ENCODE measurements at places on chromosomes 1 and 21. TPM values are rescaled to one million over a fixed set of nuclear protein-coding genes. Genes with fewer than 3 reads are reported as not detected.

The TADA1 gene
- 12.9 TPM for total RNA-seq

DNA sequence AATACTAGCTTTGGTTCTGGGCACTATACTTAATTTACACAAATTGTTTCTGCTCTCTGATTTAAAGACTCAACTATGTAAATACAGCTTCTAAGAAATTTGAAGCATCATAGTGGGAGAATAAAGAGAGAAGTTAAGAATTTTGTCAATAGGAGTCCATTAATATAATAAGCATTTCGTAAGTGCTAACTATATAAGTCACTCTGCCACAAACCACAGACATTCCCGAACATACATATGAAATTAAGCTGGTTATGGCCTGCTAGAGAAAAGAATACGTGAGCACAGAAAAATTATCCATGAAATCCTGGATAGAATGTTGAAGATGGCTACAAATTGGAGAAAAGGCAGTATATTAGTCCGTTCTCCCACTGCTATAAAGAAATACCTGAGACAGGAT lies 526.2 kb downstream of the MRPL39 start:
- DNase-seq, result no peak

The NTNG1 gene
- 3.7 TPM for total RNA-seq

The CYP4A11 gene
- total RNA-seq, result not detected

DNA sequence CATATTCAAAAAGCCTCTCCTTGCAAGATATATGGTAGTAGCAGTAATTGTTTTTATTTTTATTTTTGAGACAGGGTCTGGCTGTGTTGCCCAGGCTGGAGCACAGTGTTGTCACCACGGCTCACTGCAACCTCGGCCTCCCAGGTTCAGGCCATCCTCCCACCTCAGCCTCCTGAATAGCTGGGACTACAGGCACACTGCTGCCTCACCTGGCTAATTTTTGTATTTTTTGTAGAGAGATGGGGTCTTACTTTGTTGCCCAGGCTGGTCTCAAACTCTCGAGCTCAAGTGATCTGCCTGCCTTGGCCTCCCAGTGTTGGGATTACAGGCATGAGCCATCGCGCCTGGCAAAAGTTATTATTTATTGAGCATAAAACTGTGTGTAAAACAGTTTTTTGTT lies 38.4 kb downstream of the SLC66A1 start:
- DNase-seq, result no peak

GRCh38 chr21:46135782-46136395 lies 19.5 kb downstream of the FTCD start:
- no peak for DNase-seq

DNA sequence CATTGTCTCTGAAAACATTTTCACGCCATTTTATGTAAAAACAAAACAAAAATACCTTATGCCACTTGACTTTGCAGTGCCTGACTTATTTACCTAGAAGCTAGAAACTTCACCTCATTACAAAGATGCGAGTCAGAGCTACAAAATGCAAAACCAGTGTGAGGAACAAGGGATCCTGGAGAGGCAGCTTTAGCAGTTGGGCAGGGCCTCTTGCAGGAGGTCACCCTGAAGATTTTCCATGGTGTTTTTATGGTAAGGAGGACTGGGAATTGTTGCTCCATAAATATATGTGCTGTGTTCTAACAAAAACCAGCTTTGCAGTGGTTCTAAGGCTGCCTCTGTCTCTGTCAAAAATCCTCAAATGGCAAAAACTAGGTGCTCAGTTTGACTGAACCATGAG lies 36.4 kb upstream of the TARBP1 start:
- no peak for DNase-seq

GRCh38 chr1:88101041-88101440 lies 583.0 kb upstream of the PKN2 start:
- no peak for DNase-seq

- no peak for DNase-seq
Observed at GRCh38 chr1:206723805-206724472, 39.2 kb downstream of the MAPKAPK2 start.

GRCh38 chr1:198935306-198935921 lies 296.6 kb downstream of the PTPRC start:
- peak; percentile 63 for DNase-seq

DNA sequence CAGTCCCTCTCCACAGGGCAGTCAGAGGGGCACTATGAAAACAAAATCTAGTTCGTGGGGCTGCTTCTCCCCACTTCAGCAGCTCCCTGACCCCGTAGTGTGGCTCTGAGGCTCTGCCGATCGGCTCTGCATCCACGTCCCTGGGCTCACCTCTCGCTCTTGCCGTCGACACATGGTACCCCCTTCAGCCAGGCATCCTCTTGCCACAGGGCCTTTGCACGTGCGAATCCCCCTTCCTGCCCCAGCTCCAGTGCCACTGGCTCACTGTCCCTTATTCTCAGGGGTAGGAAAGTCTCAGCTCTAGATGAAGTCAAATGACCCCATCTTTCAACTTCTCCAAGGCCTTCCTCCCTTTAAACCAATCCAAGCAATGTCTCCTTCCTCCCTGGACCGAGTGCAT lies 72.7 kb downstream of the KLHDC7A start:
- no peak for DNase-seq

GRCh38 chr1:31897526-31898100 lies 40.6 kb downstream of the PTP4A2 start:
- DNase-seq, result no peak

The RHOC gene
- 21.0 TPM for total RNA-seq

DNA sequence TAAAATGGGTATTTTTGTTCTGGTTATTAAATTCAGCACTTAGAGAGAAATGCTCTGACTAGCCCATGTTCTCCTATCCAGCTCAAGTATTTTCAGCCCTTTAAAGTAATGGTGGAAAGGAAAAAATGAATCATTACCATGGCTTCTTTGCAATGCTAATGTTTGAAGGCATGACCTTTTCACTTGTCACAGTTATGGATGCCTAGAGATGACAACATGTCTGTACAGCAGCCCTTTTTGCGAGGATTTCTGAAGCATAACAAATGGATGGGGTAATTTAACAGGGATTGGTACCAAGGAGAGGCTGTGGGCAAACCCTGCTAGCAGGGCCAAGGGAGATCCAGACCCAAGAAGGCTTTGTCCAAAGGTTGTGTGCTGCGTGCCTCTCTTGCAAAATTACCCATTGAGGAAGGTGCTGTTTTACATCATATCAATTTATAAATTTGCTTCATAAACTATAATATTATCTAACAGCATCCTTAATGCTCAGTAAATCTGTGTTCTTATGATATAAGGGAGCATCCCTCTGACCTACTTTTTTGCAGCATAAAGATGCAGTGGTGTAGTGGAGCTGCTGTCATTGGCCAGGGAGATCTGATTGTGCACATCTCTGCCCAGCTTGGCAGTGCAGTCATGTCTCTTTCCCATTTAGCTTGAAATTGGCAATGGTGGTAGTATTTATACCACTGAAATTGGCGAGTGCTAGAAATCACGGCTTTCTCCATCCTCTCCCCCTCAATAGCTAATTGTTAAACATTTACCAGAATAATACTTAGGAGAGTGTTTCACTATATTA lies 327.1 kb downstream of the PCP4 start:
- no peak for DNase-seq

DNA sequence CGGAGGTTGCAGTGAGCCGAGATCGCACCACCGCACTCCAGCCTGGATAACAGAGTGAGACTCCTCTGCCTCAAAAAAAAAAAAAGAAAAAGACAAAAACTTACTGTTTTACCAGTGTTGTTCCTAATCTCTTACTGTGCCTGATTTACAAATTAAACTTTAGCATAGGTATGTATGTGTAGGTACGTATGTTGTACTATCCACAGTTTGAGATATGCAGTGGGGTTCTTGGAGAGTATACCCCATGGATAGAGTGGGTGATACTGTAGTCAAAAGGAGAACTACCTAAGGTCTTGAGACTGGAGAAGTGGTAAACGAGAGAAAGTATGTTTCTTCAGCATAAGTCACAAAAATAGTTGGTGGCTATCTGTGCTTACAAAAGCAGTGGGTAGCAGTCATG lies 38.6 kb downstream of the RNF11 start:
- DNase-seq, result no peak

DNA sequence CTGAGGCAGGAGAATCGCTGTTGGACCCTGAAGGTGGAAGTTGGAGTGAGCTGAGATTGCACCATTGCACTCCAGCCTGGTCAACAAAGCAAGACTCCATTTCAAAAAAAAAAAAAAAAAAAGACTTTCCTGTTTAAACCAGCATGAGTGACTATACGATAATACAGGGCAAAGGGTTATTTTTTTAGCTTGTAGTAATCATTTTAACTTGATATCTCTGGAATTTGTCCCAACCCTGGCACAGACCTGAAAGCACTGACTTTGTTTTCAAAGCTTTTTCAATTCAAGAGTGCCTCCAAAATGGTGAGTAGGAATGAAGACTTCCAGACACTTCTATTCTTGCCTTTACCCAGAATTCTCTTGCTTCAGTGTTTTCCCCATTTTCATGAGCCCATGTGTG lies 4.4 kb upstream of the TMCO2 start:
- DNase-seq, result no peak

The RPTN gene
- not detected for total RNA-seq

GRCh38 chr1:46616277-46617107 lies at the start of gene MOB3C:
Gene MOB3C (minus strand): TSS chr1:46616811. CDS start chr1:46613321, 3,490 bp downstream.
- DNase-seq, result peak; percentile 72

- DNase-seq, result no peak
Observed at GRCh38 chr1:24182061-24182460, 5.0 kb downstream of the IFNLR1 start.

- no peak for DNase-seq
Observed at GRCh38 chr1:101365878-101366277, 129.1 kb downstream of the S1PR1 start.

DNA sequence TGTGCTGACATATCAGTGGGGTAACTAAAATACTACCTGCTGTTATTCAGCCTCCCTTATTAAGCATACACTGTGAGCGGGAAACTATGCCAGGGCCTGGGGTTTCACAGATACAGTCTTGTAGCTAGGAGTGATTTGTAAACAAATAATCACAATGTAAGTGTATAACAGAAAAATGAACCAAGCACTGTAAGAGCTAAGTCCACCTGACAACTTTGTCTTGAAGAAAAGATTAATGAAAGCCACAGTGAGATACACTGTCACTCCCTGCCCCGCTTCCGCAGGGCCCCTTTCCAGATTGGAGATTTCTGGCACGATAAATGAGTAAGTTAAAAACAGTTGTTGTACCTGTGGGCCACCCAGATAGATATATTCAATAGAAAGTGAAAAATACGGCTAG lies 4.8 kb downstream of the RCAN3 start:
- DNase-seq, result no peak

- no peak for DNase-seq
Observed at GRCh38 chr21:46058431-46059145, 39.3 kb upstream of the COL6A2 start.

- DNase-seq, result no peak
Observed at GRCh38 chr1:239387304-239388158, 1.2 kb downstream of the CHRM3 start.

The OR2L5 gene
- not detected for total RNA-seq

The AQP10 gene
- total RNA-seq, result not detected

The OXCT2 gene
- 1.0 TPM for total RNA-seq

The SLC5A9 gene
- total RNA-seq, result not detected

- DNase-seq, result no peak
Observed at GRCh38 chr1:177432897-177433296, 262.1 kb downstream of the BRINP2 start.

GRCh38 chr21:46022551-46023525 lies 41.3 kb downstream of the COL6A1 start:
- DNase-seq, result no peak

The SPATC1L gene
- total RNA-seq, result 9.7 TPM

GRCh38 chr1:11610629-11611180 lies 43.5 kb downstream of the FBXO2 start:
- DNase-seq, result no peak

The NPHS2 gene
- not detected for total RNA-seq

GRCh38 chr1:75836528-75837100 lies 39.9 kb downstream of the MSH4 start:
- no peak for DNase-seq

The BSND gene
- total RNA-seq, result not detected

The NBPF4 gene
- total RNA-seq, result not detected

- DNase-seq, result no peak
Observed at GRCh38 chr1:154768456-154769125, 101.5 kb downstream of the KCNN3 start.

DNA sequence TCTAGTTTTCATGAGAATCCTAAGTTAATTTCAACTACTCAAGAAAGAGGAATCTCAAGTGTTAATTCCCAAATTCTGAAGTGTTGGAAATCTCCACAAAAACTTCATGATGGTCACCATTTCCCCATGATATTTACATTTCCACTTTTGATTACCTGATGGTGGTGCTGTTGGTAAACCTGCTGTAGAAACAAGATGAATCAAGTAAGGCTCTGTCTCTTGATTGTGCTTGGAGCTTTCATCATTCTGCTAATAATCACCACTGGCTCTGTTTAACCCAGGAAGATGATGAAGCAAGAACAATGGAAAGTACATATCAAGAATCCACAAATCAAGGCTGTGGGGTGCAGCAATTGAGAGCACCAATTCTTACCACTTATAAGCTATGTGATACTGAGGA lies 77.8 kb downstream of the C4BPA start:
- peak; percentile 54 for DNase-seq

- DNase-seq, result no peak
Observed at GRCh38 chr1:167194182-167194581, 26.5 kb upstream of the POU2F1 start.

DNA sequence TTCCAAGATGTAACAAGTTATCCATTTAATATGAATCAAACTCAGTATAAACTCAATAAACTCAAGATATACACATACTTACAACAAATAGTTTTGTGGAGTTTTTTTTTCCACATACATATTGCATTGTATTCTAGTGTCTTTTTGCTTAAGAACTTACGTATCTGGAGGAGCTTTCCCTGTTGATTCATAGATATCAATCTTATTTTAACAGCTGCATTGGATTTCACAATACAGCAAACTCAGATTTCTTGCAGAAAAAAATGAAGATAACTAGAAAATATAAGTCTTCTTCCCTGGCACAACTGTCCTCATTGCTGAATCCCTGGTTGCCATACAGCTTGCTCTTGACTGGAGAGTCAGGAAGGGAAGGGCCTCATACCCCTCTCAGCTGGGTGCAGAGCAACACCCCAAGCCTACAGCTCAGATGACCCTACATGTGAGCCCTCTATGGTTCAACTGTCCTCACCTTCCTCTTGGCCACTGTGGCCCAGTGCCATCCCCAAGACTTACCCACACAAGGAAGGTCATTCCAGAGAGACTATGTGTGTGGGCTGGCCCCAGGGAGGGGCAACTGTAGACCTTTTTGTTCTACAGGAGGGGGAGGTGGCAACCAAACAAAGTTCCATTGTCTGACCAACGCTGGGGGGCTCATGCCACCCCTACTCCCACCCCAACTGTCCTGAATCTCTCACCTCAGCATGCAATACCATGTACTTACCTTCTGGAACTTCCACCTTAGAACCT lies 1.7 kb downstream of the MPZ start:
- DNase-seq, result no peak

- DNase-seq, result no peak
Observed at GRCh38 chr1:231638647-231639046, 12.1 kb downstream of the DISC1 start.

DNA sequence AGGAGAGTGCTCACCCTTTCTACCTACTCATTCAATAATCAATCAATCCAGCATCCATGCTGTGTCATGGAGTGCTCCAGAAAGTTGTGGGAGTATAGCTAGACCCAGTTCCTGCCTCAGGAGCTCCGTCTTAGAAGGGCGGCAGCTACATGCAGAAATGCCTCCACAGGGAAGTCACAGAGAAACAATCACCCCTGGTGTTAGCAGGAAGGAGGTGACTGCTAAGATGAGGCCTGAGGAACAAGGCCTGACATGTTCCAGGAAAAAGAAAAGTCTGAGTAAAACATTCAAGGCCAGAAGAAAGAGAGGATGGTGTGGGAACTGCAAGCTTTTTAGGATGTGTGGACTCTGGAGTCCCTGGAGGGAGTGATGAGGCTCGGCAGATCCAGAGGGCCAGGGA lies 142.5 kb upstream of the MAGI3 start:
- DNase-seq, result no peak
